ENCODE measurements at places on chromosomes 6 and 20.
A peak's percentile ranks its signal among the peaks of the same experiment; 100 is the strongest.

- no peak for DNase-seq
Observed at GRCh38 chr20:43398676-43399324, 58.9 kb upstream of the SRSF6 start.

GRCh38 chr6:5361396-5361795 is 100.1 kb downstream of the FARS2 start:
- no peak for DNase-seq

GRCh38 chr6:141029908-141030307 is 1102.8 kb upstream of the GJE1 start:
- DNase-seq = no peak

DNA sequence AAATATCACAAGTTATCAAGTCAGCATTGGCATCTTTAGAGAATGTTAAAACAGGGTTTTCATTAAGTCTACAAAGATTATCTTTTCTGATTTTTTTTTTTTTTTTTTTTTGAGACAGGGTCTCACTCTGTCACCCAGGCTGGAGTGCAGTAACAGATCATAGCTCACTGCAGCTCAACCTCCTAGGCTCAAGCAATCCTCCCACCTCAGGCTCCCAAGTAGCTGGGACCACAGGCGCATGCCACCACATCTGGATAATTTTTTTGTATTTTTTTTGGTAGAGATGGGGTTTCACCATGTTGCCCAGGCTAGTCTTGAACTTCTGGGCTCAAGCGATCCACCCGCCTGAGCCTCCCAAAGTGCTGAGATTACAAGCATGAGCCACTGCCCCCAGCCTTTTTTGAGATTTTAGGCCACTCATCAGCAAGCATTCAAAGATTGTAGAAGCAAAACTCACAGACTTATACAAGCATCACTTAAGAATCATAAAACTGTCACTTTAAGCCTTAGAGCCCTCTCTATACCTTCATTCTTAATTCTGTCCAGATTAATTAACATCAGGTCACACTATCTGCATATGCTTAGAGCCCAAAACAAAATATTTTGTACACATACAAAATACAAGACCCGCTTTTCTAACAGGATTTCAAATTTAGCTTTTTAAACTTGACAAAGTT is 32.6 kb downstream of the NCOA6 start:
- DNase-seq = no peak

DNA sequence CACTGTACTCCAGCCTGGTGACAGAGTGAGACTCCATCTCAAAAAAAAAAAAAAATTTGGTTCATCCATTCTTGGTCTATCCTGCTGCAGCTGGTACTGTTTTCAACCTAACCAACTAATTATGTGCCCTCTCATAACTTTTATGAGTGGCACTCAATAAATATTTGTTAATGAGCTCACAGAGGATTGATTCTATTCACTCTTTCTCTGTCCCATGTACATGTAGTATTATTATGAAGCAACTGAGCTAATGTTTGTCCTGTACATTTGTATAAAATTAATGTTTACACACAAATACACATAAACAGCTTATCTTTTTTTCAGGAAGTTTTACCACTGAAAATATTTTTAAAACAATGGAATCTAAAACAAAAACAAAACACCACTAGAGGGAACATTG is 10.1 kb downstream of the RIPOR2 start:
- no peak for DNase-seq

DNA sequence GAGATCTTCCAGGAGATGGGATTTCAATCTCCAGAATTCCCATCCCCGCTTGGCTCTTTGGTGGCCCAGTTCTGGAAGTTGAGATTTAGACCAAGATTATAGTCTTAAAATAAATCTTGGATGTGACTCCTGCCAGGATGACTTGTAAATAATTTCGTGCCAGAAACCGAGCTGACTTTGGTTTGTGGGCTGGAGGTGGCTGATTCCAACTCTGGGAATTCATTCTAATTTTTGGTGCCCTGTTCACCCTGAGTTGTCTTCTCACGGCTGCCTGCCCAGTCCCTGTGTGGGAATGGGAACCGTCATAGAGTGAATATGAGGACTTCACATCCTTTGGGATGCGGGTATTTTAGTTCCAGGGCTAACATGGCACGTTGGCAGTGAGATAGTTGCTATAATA is 64.8 kb downstream of the JARID2 start:
- DNase-seq = no peak

DNA sequence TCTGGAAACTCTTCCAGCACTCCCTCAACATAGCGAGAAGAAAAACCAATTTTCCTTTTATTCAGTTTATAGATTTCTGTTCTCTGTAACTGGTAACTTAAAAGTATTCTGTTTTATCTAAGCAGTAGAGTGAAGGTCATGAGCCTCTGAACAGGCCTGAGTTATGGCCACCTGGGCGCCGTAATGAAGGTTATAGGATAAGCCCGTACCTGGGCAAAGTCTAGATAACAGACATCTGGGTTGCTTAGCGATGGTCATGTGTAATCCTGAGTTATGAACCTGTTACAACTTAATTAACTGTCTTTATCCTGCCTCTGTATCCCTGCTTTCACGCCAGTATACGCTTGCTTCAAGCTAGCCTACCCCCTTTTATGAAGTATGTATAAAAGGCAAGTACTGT is 13.0 kb upstream of the FAM217A start:
- DNase-seq = no peak

DNA sequence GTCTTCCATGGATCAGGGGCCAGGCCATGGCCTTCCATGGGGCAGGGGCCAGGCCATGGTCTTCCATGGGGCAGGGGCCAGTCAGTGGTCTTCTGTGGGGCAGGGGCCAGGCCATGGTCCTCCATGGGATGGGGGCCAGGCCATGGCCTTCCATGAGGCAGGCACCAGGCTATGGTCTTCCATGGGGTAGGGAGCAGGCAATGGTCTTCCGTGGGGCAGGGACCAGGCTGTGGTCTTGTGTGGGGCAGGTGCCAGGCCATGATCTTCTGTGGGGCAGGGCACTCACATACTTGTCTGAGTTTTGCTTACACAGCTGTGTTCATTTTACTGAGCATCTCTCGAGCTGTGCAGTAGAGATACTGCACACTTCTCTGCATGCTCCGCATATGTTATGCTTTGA is 57.3 kb upstream of the THBS2 start:
- DNase-seq = no peak

DNA sequence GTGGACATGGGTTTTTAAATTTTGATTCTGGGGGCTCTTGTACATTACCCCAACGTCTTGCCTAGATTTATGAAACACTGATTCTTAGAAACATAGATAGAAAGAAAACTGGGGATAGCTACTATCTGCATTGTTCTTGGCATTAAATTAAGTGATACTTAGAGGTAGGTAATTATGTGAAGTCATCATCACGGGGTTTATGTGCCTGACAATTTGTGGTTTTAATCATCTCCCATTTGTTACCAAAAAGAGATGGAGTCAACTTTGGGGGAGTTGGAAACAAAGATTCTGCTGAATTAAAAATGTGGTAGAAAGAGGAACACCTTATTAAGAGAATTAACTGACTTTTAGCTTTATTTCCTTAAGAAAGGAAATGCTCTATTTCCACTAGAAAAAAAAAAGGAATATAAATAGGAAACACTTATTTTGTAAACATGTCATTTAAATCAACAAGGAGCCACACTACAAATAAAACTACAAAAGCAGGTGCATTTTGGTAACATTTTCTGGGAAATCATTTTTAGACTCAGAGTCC is 5.6 kb downstream of the TNFAIP3 start:
- no peak for DNase-seq

- peak; percentile 81 for DNase-seq
Observed at GRCh38 chr6:98487612-98488011, 346.8 kb upstream of the POU3F2 start.

GRCh38 chr20:12056839-12057238 is 139.1 kb downstream of the BTBD3 start:
- DNase-seq = no peak

- DNase-seq = no peak
Observed at GRCh38 chr6:143974089-143974488, 34.0 kb downstream of the PLAGL1 start.

DNA sequence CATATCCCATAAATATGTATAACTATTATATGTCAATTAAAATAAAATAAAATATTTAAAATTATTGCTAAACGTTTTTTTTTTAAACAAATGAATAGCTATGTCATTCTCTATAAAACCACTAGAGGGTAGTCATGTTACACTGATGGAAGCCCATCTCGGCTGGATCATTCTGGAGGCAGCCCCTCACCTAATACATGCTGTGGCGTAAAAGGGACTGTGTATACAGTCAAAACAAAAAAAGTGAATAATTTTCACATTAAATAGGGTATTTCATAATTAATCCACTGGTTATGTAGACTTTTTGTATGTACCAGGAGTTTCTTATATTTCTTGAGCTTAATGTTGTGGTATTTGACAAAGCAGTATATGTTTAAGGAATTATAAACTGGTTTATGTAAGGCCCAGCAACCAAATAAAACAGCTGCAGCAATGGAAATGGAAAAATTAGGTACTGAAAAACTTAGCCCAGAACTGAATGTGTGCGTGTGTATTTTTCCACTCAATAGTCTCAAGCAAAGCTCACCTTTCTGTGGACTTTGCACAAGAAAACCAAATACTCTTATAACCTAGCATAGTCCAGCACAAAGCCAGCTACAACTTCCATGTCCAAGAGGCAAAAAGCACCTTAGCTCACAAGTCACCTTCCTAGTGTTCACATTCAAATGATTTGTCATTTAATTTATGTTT is 81.7 kb downstream of the COL9A1 start:
- DNase-seq = no peak

GRCh38 chr6:71383901-71384489 is 95.4 kb downstream of the OGFRL1 start:
- no peak for DNase-seq

DNA sequence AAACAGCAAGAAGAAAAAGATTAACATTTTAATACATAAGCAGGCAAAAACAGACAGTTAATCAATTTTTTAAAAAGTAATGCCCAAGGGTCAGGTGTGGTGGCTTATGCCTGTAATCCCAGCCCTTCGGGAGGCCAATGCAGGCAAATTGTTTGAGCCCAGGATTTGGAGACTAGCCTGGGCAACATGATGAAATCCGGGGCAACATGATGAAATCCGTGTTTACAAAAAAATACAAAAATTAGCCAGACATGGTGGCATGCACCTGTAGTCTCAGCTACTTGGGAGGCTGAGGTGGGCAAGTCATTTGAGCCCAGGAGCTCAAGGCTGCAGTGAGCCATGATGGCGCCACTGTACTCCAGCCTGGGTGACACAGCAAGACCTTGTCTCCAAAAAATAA is 94.1 kb upstream of the DST start:
- DNase-seq = no peak

DNA sequence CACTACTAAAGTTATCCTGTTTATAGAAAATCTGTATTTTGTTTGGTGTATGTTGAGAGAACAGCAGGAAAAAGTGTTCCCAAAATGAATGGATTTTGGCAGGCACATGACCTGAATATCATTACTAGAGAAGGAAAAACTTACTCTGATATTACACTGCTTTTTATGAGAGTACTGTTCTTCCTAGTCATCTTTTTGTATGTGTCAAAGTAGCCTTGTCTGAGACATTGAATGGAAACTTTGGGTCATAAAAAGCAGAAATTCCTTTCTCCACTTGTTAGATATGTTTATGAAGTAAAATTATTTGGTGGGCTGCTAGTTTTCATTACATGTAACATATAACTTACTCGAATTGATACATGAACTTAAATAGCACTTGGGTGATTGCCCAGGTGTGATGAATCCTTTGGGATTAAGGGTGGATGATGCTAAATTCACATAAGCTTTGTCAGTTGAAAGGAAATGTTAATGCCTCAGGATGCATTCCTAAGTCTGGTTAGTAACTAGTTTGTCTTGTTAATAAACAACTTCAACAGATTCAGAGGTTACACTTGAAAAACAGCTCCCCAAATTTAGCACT is 206.7 kb downstream of the CENPW start:
- DNase-seq = no peak

DNA sequence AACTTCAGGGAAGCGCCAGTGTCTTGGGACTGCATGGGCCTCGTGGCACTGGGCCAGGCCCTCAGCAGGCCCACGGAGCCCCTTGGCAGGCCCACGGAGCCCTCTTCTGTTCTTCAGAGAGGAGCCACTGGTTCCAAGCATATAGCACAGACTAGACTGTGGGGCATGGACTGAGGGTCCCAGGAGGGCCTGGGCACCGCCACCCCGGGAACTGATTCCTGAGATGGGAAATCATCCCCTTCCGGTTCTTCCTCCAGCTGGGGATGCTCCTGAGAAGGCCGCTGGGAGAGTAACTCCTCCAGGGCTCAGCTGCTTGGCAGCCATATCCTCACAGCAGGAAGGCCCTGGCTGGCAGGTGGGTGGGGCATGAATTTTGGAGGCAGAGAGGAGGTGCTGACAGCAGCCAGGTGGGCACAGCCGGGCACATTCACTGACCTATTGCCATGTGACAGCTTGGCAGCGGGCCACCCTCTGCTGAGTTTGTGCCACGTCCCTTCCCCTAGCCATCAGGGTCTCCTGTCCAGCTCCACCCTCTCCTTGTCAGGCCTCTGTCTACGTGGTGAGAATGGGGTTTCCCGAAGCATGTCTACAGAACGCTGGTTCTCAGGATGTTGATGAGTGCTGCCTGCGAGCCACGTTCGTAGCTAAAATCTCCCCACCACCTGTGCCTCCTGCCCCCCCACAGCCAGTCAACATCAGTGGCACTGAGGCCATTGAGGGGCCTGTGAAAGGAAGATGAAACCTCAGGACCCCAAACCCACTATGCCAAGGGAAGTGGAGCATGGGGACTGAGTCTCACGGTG is 152.1 kb downstream of the TAF4 start:
- DNase-seq = no peak

Data from NCI-H524 treated with DMSO at 0.1 percent for 48 hours (cell line).